ENCODE measurements at places on chromosomes 11 and 22.

DNA sequence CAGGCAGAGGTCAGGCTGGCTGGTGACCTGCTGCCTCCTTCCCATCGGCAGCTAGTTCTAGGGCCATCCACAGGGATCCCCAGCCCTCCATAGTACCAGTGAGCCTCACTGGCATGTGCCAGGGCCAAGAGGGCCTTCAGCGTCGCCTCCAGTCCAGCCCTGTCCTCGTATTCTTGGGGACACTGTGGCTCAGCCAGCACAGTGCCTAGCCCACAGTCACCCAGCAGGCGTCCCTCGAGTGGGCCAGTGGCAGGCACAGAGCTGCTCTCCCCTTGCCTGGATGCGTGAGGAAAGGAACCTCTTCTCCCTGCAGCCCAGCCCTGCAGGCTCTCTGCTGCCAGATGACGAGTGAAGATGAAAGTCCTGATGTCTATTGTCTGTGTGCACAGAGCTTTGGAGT lies 10.6 kb upstream of the SH3BP1 start:
- no peak for DNase-seq

GRCh38 chr22:49693416-49693815 lies 134.3 kb downstream of the BRD1 start:
- no peak for DNase-seq

DNA sequence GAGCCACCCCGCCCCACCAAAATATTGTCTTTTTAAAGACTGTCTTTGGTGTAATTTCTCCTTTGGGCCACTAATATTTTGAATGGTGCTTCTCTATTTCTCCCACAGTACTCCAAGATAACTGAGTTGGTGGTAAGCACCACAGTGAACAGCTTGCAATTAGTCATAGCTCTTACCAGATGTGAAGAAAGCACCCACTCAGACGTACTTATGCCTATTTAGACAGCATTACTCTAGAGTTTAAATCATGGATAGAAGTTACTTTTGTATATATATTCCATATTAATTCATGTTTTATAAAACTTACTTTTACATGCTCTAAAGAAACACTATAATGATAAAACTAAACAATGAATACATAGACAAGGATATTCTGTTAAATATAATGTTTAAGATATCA lies 12.7 kb downstream of the ANO3 start:
- DNase-seq = no peak

- DNase-seq = no peak
Observed at GRCh38 chr11:18013790-18014507, 1.1 kb upstream of the SERGEF start.

All from activated T-helper 1 cell treated with anti-CD3 and anti-CD28 coated beads, Interleukin-2, amount 50 U/mL, for 16 hours (primary cell).